ENCODE measurements at places on chromosomes 12 and 14.

DNA sequence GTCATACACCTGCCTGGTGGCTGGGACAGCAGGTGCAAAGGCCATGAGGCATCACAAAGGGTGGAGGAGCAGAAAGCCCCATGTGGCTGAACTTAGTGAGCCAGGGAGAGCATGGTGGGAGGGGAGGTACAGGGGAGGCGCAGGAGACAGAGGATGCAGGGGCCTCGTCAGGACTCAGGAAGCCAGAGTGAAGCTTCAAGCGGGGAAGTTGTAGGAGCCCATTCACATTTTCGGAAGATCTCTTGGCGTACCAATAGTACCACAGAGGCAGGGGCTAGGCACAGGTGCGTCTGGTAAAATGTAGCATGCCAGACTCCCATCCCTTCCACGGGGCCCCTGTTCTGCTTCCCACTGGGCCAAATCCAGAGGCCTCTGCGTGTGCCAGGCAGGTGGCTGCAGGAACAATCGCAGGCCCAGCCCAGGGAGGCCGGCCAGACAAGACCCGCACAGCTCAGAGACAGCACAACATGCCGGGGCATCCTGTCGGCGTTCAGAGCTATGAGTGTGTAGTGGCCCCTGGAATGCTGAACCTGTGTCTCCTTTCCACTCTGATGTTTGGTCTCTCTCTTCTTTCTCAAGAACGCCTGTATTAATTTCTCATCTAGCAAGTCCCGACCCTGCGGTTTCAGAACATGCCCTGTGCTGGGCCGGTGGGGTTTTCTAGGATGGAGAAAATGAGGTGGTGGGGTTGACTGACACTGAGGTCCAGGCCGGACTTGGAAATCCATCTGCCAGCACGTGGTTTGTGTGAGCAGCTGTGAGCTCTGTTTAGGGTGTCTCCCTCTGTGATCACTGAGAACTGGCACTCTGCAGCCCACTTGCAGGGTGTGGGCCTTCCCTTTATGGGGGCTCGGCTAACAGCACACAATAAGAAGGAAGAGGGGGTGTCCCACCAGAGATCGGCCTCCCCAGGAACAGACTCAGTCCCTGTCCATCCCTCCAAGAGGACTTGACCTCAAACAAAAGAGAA lies 5.5 kb upstream of the TMEM132D start:
- no peak for DNase-seq

- DNase-seq, result no peak
Measured at GRCh38 chr12:26799741-26800140, 33.3 kb downstream of the ITPR2 start.

DNA sequence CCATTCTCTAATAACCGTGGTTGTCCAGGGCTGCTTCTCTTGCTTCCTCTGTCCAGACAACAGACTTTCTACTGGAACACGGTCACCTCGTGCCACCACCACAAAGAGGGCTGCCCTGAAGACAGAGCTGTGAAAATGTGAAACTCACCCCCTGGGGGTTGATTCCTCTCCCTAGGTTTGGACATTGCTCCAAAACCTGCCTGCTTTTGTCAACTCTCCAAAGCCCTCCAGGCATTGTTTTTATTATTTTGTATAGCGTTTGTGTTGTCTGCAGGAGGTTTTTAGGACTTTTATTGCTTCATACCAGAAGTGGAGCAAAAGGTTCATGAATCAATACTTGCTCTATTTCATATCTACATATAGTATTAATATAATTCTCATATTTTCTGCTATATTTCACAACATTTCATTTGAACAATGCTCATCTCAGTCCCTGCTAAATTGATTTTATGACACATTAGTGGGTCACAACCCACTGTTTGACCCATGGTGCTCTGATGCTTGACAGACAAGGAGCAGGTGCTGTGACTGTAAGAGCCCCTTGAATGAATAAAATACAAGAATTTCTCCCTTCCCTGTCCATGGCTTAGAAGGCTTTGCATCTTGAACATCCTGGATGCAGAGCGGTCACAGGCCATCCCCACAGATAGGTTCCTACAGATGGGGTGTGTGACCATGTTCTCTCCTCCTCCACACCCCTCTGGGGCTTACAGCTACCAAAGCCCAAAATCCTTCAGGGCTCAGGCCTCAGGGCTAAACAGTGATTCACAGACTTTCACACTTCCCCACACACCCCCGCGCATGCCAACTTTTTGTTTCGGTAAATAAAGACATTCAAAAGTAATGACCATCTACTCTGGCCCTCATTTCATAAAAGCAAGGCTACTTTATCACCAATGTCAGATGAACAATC lies 20.6 kb upstream of the EML1 start:
- no peak for DNase-seq

- DNase-seq, result no peak
Measured at GRCh38 chr14:23113431-23114119, 5.5 kb downstream of the CEBPE start.

GRCh38 chr14:22634233-22634900 lies 9.8 kb downstream of the OR6J1 start:
- DNase-seq, result no peak

GRCh38 chr14:42633504-42634095 lies 1026.9 kb downstream of the LRFN5 start:
- no peak for DNase-seq

- no peak for DNase-seq
Measured at GRCh38 chr14:103832046-103832445, 15.3 kb downstream of the PPP1R13B start.

All from GM12878 (cell line).